NCI-H2171 treated with DMSO at 0.1 percent for 48 hours (cell line): ENCODE measurements at places on chromosomes 5 and 9.
A peak's percentile ranks its signal among the peaks of the same experiment; 100 is the strongest.

DNA sequence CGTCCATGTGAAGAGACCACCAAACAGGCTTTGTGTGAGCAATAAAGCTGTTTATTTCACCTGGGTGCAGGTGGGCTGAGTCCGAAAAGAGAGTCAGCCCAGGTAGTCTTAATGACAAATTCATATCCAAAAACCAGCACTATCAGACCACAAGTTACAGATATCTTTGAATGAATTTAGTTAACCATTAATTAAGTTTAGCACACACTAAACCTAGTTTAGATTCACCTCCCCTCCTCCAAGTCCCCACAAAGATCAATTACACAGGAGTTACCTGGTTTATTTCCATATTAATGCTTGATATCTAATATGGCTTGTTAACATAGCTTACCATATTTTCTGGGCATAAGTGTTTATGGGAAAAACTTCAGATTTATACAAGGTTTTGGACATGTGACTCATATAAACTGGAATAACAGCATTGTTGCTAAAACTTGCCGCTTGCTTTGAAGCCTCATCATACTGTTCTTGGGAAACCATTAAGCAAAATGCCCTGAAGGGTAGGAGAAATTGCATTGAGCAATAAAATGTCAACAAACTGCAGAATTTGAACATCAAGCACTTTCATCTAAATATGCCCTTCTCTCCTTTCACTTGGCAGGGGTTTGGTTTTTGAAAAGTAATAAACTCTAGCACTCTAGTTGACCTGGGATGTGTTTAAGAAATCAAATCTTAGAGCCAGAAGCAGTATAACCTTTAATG is 166.9 kb downstream of the SNCAIP start:
- no peak for DNase-seq

GRCh38 chr5:91514400-91514799 is 131.3 kb upstream of the ARRDC3 start:
- DNase-seq = no peak

GRCh38 chr5:120326651-120327050 is 137.4 kb upstream of the PRR16 start:
- no peak for DNase-seq

DNA sequence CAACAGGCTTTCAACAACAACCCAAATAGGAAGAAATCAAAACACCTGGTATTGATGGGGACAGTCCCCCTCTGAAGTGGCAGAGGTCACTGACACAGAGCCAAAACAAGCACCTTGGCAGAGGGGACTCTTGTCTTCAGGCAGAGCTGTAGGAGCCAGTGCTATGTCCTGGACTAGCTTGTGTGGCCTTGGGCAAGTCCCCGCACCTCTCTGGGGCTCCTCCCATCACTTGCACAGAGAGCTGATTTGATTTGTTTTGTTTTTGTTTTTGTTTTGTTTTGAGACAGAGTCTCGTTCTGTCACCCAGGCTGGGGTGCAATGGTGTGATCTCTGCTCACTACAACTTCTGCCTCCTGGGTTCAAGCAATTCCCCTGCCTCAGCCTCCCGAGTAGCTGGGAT is 100.8 kb downstream of the C9orf50 start:
- no peak for DNase-seq

DNA sequence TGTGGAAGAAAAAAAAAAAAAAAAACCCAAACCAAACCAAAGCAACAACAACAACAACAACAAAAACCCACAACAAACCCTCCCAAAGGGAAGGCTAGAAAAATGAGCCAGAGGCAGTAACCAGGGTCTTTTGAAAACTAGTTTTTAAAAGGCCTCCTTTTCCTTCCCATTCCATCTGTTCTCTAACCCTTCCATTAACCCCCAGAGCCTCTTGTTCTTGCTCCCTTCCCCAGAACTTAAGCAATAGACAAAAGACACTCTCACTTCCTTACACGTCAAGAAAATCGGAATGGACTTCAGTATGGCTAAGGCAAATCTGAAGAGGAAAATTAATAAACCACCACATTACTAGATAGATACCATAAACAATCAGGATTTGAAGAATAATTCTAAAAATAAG is 292.8 kb downstream of the ARL15 start:
- DNase-seq = no peak

- no peak for DNase-seq
Observed at GRCh38 chr5:58542709-58543108, 40.2 kb upstream of the RAB3C start.

DNA sequence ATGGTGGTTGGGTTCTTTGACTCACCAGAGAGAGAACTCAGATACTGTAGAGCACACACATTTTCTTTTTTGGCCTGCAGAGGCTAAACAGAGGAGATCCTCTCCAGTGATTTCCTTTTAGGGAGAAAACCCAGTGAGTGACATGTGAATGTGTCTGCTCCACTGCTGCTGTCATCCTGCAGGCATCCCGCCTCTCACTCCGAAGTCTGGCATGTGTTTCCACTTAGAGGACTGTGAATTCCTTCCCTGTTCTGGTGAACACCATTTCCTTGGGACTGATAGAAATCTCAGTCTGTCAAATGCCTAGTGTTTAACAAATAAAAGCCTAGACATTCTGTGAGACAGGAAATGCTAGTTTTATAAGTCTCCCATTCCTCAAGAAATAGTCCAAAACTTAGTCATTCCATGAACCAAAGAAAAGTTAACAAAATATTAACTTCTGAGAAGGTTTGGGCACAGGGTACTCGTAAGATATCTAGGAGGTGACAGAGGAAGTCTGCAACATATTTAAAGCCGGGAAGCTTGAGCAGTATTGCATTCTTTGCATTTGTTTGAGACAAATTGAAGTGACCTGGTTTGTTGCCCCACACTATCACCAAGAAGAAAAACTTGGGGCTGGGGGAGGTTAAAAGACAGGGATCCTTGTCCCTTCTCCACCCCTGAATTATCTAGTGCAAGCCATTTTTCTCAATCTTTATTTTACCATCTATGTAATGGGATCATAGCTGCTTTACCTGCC is 74.9 kb upstream of the NIPAL4 start:
- no peak for DNase-seq

DNA sequence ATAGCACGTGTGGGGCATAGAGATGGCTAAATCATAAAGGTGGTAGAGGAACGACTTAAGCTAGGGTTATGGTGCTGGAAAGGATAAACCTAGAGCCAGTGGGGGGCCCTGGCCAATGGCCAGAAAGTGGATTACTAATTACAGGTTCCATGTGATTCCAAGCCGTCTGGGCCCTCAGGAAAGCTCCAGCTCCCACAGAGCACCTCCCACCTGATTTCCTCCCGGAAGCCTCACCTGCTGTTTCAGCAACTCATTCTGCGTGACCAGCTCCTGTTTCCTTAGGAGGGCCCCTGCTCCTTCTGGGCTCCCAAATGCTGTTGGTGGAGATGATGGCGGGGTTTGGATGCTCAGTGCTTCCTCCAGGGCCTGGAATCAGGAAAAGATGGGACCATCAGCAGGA is 16.2 kb downstream of the GPX3 start:
- peak; percentile 70 for DNase-seq
